ENCODE measurements at places on chromosomes 3 and 15. TPM values are rescaled to one million over a fixed set of nuclear protein-coding genes. Genes with fewer than 3 reads are reported as not detected.

The PEX5L gene
- not detected for total RNA-seq

DNA sequence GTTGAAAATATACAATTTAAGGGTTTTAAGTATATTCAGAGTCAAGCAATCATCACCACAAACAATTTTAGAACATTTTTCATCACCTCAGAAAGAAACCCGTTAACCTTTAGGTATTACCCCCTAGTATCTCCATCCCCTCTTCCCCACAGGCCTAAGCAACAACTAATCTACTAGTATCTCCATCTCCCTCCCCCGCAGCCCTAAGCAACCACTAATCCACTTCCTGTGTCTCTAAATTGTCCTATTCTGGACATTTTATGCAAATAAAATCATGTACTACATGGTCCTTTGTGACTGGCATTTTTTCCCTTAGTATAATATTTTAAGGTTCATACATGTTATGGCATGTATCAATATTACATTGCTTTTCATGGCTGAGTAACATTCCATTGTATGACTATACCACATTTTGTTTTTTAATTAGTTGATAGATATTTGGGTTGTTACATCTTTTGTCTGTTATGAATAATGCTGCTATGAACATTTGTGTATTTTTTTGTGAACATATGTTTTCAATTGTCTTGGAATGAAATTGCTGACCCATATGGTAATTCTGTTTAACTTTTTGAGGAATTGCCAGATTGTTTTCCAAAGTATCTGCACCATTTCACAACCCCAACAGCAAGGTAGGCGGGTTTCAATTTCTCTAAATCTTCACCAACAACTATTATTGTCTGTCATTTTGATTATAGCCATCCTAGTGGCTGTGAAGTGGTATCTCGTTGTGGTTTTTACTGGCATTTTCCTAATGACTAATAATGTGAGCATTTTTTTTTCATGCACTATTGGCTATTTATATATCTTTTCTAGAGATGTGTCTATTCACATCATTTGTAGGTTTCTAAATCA lies 215.6 kb upstream of the CD96 start:
- H3K27me3 ChIP-seq = no peaks in the 10 kb centered on the region
- H3K27ac ChIP-seq = no peak overlapping the region
- no peak overlapping the region for H3K4me3 ChIP-seq
- no peak for DNase-seq

DNA sequence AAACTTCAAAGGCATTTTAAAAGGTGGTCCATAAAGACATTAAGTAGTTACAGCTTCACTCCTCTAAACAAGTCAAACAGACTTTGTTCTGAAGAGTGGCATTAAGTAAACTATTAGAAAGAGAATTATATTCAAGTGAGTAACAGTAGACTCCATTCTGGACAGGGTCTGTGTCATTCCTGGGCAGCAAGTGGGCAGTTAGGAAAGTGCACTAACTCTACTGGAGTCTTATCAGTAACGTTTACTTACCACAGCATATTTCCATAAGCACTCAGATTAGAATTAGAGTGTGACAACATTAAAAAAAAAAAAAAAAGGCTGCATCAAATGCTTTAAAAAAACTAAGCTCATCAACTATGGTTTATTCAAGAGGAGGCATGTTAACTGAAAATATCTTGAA lies 10.6 kb downstream of the UBR1 start:
- DNase-seq = no peak
- no peak overlapping the region for H3K27ac ChIP-seq
- H3K36me3 ChIP-seq = peaks cover 4% of the 10 kb centered on the region
- no peak overlapping the region for H3K4me3 ChIP-seq
- peaks cover 3% of the 10 kb centered on the region for H3K4me1 ChIP-seq

GRCh38 chr15:68935400-68935937 lies 5.1 kb downstream of the SPESP1 start:
- no peak for DNase-seq
- H3K27me3 ChIP-seq = no peaks in the 10 kb centered on the region
- no peak overlapping the region for H3K27ac ChIP-seq
- H3K4me1 ChIP-seq = no peaks in the 10 kb centered on the region
- H3K36me3 ChIP-seq = no peaks in the 10 kb centered on the region
- no peak overlapping the region for H3K4me3 ChIP-seq

- no peaks in the 10 kb centered on the region for H3K27me3 ChIP-seq
- no peak overlapping the region for H3K4me3 ChIP-seq
- no peak for DNase-seq
- no peak overlapping the region for H3K27ac ChIP-seq
- no peaks in the 10 kb centered on the region for H3K4me1 ChIP-seq
Measured at GRCh38 chr15:59896663-59897074, 107.4 kb upstream of the FOXB1 start.

DNA sequence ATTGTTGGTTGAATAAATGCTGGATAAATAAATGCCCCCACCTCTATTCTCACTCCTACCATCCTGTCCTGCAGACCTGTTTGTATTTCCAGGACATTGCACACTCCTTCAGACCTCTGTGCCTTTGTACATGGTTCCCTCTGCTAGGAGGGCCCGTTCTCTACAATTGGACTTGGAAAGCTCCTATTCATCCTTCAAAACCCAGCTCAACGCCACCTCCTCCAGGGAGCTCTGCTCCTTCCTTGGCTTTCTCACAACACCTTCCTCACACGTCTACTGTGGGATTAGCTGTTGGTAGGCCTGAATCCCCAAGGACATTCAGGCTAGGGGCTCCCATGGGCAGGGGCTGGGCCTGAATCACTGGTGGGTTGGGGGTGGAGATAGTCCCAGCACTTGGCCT lies 78.7 kb upstream of the SEC13 start:
- no peak overlapping the region for H3K4me3 ChIP-seq
- H3K4me1 ChIP-seq = no peaks in the 10 kb centered on the region
- no peak for DNase-seq
- no peaks in the 10 kb centered on the region for H3K36me3 ChIP-seq
- no peak overlapping the region for H3K27ac ChIP-seq
- no peaks in the 10 kb centered on the region for H3K27me3 ChIP-seq

- H3K4me1 ChIP-seq = peaks cover 3% of the 10 kb centered on the region
- peak; percentile 87 for DNase-seq
- H3K27ac ChIP-seq = peak overlapping the region; percentile 72
Measured at GRCh38 chr15:90001683-90002427, 731 bp downstream of the ZNF710 start.

DNA sequence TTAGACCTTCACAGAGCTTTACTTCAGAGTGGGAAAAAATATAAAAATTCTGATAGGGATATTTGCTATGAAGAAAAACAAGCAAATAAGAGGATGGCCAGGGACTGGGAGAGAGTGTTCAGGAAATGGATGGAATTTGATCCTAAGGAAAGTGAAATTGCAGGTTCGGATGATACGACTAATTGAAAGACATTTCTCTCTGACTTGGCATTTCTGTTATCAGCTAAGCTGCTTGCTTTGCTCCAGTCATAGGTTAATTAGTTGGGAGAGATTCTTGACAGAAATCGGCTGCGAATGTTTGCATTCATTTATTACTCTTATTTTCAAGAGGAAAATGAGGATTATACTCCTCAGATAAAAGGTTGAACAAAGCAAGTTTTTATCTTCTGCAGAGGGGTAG lies 808.7 kb upstream of the NECTIN3 start:
- no peaks in the 10 kb centered on the region for H3K4me1 ChIP-seq
- no peaks in the 10 kb centered on the region for H3K36me3 ChIP-seq
- H3K27ac ChIP-seq = no peak overlapping the region

DNA sequence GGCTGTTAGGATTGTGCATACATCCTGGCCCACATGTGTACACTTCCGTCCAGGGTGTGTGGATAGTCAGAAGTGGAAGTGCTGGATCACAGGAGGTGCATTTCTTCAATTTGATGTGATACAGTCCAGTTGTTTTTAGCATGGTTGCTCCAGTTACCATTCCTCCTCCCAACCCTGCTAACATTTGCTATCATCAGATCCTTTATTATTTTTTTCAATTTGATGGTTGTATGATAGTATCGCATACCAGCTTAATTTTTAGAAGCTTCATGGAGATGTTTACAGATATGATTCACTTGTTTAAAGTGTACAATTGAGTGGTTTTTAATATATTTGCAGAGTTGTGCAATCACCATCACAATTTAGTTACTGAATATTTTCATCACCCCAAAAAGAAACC lies 202.7 kb downstream of the ITPR1 start:
- no peak overlapping the region for H3K27ac ChIP-seq
- no peak overlapping the region for H3K4me3 ChIP-seq
- H3K4me1 ChIP-seq = no peaks in the 10 kb centered on the region
- H3K36me3 ChIP-seq = peaks cover 22% of the 10 kb centered on the region
- no peak for DNase-seq

- no peak overlapping the region for H3K4me3 ChIP-seq
- H3K27me3 ChIP-seq = no peaks in the 10 kb centered on the region
- DNase-seq = no peak
- H3K36me3 ChIP-seq = peaks cover 8% of the 10 kb centered on the region
Measured at GRCh38 chr3:52051444-52051843, 4.9 kb downstream of the DUSP7 start.

DNA sequence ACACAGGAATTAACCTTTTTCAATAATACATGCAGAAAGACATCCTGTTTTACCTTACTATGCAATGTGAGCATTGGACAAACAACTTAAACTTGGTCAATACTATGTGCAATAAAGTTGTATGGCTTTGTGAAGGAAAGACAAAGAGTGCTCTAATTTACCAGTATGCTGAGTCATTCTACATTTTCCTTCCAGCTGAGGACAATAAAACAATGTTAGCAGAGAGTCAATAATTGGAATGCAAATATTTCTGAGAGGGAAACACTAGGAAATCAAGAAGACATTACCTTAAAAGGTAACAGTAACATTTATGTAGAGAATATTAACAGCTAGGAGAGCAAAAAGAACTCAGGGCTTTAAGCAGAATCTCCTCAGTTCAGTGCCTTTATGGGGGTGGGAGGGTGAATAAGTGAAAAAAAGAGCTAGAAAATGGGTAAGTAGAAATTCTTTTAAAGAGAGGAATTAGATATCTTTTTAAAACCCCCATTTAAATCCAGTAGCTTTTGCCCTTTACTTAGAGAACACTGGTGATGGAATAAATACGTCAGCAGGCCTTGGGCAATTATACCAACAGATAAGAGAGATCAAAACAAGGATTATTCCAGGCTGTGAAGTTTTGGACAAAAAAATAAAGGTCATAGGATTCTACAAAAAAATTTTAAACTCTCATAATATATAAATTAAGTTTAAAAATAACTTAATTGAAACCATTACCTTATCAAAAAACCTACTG lies 11.6 kb upstream of the HGD start:
- H3K4me3 ChIP-seq = no peak overlapping the region
- no peak for DNase-seq
- no peak overlapping the region for H3K27ac ChIP-seq
- H3K27me3 ChIP-seq = no peaks in the 10 kb centered on the region
- H3K36me3 ChIP-seq = no peaks in the 10 kb centered on the region
- H3K4me1 ChIP-seq = peaks cover 5% of the 10 kb centered on the region

GRCh38 chr3:13106308-13107001 lies 33.2 kb upstream of the IQSEC1 start:
- no peak for DNase-seq
- H3K27me3 ChIP-seq = no peaks in the 10 kb centered on the region
- H3K36me3 ChIP-seq = no peaks in the 10 kb centered on the region
- H3K27ac ChIP-seq = no peak overlapping the region

- no peaks in the 10 kb centered on the region for H3K4me1 ChIP-seq
- no peak overlapping the region for H3K4me3 ChIP-seq
- H3K36me3 ChIP-seq = no peaks in the 10 kb centered on the region
Measured at GRCh38 chr3:74331711-74332110, 282.7 kb downstream of the CNTN3 start.

DNA sequence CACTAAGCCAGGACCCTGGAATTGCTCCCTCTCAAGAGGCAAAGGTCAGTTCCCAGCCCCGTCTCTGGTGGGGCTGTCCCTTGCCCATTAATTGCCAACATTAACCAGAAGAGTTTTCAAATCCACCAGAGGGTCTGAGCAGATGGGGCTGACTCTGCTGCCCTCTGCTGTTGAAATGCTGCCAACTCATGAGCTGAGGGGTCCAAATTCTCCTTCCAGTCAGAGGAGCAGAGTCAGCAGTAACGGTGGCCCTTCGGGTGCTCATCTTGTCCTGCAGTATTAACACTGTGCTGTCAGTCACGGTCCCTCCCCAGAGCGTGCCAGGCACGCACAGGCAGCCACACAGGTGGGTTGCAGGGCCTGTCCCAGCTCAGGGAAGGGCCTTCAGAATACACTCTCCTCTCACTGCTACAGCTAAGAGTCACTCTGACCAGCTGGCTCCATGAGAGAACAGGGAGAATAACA lies 10.7 kb upstream of the SPTBN5 start:
- no peak overlapping the region for H3K27ac ChIP-seq
- no peaks in the 10 kb centered on the region for H3K27me3 ChIP-seq
- H3K4me1 ChIP-seq = peaks cover 4% of the 10 kb centered on the region
- DNase-seq = no peak
- H3K36me3 ChIP-seq = peaks cover 21% of the 10 kb centered on the region
- H3K4me3 ChIP-seq = no peak overlapping the region

- peak; percentile 1 for DNase-seq
- no peak within 1 kb of the TSS for H3K4me3 ChIP-seq
- H3K27ac ChIP-seq = no peak within 1 kb of the TSS
- H3K36me3 ChIP-seq = no peaks in the 10 kb centered on the region
- no peaks in the 10 kb centered on the region for H3K4me1 ChIP-seq
- H3K27me3 ChIP-seq = no peaks in the 10 kb centered on the region
Measured at GRCh38 chr15:23565395-23566070, at the start of gene MKRN3. MKRN3 (plus strand) TSS chr15:23565674; CDS start chr15:23565783, 109 bp downstream.

GRCh38 chr3:53696401-53697172 lies 149.6 kb downstream of the CHDH start:
- H3K4me3 ChIP-seq = no peak overlapping the region
- no peaks in the 10 kb centered on the region for H3K27me3 ChIP-seq
- no peak overlapping the region for H3K27ac ChIP-seq
- no peak for DNase-seq

DNA sequence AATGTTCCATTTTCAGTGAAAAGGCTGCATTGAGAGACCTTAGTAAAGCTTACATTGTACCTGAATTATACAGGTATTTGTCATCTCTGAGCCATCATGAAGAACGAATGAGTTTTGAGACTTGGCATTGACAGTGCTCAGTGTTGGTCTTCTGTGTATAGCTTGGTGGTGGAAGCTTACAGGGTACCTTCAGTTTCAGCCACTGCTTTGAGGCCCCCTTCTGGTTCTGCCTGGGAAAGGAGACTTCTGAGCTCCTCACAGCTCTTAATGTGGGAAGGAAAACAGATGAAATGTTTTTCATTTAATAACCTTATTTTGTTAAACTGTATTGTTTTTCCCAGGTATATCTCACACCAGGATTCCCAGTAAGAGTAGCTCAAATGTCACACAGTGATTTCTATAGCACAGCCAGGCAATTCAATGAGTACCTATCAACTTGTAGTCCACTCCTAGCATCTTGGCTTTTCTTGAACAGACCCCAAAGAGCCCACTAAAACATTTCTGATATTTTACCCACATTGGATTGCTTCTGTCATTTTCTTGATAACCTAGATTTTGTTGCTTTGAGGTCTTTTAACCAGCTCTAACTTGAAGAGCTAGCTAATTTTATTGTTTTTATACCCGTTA lies 5.6 kb downstream of the SERPINI1 start:
- H3K4me1 ChIP-seq = peaks cover 2% of the 10 kb centered on the region
- H3K27me3 ChIP-seq = no peaks in the 10 kb centered on the region
- no peak overlapping the region for H3K27ac ChIP-seq
- no peak for DNase-seq

All from kidney (tissue), 22 donors.